AG09319 (cell line): ENCODE measurements at places on chromosomes 1 and 21.
A peak's percentile ranks its signal among the peaks of the same experiment; 100 is the strongest.

GRCh38 chr21:45033791-45034555, 40.4 kb upstream of the ADARB1 start:
- DNase-seq: peak; percentile 51

DNA sequence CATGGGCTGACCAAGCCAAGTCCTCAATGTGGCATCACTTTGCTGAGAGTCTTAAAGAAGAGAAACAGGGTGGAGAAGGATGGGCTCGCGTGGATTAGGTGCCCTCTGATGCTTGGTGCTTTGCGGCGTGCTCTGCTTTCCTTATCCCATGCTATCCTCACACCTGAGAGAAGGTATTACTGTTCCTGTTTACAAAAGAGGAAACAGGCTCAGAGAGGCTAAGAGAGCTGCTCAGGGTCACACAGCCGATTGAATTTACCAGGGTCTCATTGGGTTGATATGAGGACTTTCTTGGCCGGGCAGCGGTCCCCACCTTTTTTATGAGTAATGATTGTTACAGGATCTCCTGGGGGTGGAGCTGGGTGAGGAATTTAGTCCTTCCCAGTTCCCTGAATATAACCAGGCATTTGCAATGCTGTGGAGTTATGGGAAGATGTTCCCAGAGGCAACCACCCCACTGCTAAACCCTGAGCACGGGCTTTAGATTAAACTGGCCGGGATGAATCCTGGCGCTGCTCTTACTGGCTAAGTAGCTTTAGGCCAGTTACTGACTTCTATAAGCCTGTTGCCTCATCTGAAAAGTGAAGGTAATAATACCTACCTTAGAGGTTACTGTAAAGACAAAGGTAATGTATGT, 4.5 kb downstream of the ASCL5 start:
- no peak for DNase-seq

GRCh38 chr1:210663730-210664573, 335.2 kb downstream of the HHAT start:
- no peak for DNase-seq

DNA sequence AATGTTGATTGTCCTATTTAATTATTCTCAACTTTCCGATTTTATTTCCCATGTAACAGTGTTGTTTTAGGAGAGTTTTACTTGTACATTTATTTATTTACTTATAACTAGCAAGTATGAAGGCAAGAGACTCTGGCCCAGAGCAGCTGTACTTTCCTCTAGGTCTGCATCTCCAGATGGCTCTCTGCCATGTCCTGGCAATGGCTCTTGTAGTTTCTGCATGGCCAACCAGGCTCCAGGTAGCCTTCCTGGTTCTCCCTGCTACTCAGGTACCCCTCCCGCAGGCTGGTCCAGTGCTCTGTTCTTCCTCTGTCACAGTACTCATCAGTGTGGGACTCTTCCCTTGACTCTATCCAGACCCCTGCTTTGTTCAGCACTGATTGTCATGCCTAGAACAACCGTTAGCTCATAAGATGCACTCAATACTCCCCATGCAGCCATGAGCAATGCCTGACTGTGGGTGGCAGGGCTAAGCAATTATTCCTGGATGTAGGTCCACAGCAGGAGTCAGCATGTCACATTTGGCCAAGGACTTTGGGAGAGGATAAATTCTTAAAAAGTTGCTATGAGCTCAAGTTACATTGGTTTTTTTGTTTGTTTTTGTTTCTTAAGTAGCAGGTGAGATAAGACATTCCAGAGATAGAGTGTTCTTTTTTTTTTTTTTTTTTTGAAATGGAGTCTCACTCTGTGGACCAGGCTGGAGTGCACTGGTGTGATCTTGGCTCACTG, 10.9 kb upstream of the IL20 start:
- DNase-seq: no peak

DNA sequence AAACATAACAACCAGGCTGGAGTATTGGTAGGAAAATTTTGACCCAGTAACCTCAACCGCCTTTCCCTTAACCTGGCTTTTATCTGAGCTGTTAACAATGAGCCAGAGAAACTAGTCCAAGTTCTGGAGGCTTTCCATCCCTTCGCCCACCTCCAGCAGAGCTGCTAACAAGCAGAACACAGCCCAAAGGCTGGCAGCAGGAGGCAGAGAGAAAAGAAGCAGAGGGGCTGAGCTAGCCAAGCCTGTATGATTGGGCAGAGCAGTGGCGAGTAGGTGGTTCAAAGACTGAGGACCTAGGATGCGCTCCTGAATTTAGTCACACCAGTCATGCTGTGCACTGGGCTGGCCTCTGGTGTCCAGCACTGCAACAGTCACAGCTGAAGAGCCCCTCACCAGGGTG, 123.0 kb downstream of the TNR start:
- no peak for DNase-seq

GRCh38 chr1:54742282-54742681, 22.0 kb downstream of the PARS2 start:
- DNase-seq: no peak

DNA sequence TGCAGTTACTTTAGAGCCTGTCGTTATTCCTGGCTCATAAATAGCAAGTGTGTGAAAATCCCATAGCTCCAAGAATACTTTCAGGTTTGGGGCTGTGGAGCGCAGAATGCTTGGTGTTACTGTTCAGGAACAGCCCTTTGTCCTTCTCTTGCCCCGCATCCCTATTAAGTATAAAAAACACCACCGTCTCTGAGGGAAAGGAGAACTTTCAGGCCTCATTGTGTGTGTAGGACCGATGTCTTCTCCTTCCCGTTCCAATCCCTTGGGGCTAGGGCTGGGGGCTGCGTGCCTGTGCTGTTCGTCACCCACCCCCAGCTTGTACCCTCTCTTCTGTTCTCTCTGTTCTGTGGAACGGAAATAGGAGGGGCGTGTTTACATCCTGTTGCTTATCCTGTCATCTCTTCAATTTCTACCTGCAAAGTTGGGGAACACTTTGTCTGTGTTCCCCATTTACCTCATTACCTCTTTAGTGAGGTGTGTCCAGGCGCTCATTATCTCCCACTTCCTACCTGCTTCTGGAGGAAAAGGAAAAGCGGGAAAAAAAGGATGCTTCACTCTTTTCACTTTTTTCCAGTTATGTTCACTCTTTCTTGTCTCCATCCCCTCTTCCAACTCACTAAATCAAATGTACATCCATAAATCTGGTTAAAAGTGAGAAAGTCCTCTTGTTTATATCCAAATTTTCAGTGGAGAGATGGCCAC, 788 bp upstream of the TXNIP start:
- DNase-seq: no peak

DNA sequence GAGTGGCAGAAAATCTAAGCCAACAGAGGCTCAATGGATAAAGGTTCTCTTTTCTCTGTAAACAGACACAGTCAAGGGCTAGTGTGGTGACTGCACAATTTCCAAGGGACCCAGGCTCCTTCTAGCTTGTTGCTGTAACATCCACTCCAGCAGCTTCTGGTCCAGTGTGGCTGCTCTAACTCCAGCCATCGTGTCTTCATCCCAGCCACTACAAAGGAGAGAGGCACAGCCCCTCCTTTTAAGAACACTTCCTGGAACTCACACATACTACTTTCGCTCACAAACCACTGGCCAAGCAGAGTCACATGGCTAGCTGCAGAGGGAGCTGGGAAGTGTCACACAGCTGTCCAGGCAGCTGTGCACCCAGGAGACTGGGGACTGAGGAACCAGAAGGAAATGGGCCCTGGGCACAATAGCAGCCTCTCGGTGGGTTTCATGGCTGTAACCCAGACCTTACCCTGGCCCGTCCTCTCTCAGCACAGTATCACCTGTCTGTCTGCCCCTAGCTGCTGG, 188.6 kb upstream of the VAMP3 start:
- DNase-seq: no peak

GRCh38 chr1:159960721-159961381, 6.8 kb upstream of the SLAMF9 start:
- DNase-seq: peak; percentile 88

DNA sequence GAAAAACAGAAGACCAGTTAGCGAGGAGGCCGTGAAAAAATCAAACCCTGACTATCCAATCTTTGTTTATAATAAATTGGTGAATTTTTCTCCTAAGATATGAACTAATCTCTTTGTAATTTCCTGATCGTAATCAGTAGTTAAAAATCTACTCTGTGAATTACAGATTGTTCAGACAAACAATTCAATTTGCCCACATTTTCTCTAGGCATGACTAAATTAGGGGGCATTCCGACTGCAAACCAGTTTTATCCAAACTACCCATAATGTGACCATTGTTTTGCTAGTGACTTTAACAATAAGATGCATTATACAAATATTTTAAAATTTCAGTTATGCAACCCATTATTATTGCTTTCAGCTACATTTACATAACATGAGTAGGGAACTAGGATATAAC, 546.9 kb upstream of the ADAMTS5 start:
- no peak for DNase-seq

- DNase-seq: no peak
These were observed 44.5 kb upstream of the DISP3 start for GRCh38 chr1:11434501-11434900.

DNA sequence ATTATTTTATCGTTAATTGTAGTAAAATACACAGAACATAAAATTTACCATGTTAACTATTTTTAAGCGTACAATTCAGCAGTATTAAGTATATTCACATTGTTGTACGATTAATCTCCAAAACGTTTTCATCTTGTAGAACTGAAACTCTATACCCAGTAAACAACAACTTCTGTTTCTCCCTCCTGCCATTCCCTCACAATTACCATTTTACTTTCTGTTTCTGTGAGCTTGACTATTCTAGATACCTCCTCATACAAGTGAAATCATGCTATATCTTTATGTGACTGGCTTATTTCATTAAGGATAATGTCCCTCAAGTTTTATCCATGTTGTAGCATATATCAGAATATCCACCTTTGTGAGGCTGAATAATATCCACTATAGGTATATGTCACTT, 156.8 kb downstream of the ST6GALNAC3 start:
- no peak for DNase-seq

- DNase-seq: no peak
These were observed 21.6 kb upstream of the KCNA2 start for GRCh38 chr1:110627764-110628163.

- no peak for DNase-seq
These were observed 201.0 kb upstream of the PTBP2 start for GRCh38 chr1:96520579-96520947.

GRCh38 chr1:50989694-50990093, 19.6 kb downstream of the CDKN2C start:
- DNase-seq: no peak

- peak; percentile 38 for DNase-seq
These were observed at the start of gene PRELP for GRCh38 chr1:203475012-203475981. PRELP (plus strand) TSS chr1:203475806; CDS start chr1:203483185, 7,379 bp downstream.

DNA sequence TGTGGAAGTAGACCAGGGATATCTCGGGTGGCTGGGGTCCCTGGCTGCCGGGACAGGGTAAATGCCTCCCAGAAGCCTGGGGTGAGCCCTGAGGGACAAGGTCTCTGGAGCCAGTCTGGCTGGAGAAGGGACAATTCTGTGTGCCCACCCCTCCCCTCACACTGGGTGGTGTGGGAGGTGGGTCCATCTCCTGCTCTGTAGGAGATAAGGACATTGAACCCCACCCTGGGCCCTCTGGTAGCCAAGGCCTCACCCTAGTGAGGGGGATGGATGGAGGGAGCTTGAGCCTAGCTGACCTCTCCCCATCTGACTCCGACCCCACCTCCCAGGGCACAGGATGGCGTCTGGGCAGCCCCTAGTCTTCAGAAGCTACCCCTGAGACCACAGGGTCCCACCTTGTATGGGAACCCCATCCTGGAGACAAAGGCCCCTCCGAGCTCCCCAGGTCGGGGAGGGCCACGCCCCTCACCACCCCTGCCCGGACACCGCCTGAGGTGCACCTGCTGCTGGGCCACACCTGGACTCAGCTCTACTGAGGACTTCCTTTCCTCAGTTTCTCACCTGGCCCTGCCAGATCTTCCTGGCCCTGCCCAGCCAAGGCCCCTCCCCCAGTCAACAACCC, 4.3 kb downstream of the AGRN start:
- DNase-seq: no peak

DNA sequence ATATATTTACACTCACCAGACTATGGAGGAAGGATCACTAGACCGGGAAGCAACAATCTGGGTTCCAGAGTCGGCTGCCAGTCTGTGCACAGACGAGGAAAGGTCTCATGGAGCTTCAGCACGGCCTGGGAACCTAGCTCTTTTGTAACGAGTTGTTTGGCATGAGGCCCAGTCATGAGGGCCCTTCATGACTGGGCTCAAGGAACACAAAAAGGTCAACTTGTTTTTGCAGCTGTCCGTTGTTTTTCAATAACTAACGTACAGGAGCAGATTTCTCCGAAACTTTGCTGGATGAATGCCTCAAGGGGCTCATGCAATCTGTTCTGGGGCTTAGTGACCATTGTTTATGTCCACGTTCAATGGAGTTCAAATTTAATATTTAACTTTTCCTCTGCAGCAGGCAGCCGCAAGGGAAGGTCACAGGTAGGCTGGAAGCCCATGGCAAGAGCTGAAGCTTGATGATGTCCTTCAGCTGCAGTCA, 5.9 kb upstream of the STUM start:
- DNase-seq: no peak

DNA sequence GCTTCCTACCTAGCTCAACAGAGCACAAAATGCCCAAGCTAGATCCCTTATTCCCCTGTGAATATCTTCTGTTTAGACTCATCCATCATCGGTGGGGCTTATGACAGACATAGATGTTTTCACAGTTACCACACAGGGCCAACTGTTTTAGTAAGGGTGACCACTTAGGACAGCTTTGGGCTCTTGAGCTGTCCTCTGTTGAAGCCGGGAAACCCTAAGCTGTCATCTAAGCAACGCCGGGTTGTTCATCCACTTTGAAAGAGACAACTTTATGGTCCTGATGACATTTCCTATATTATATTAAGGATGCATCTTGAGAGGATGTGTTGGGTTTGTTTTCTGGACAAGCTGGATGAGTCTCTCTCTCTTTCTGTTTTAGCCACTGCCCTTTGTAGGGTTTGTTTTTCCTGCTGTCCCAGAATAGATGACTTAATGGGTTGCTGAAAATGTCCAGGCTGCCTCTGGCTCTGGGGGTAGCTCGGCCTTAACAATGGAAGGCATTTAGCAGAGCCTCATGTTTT, 110.5 kb upstream of the UBE2U start:
- DNase-seq: no peak

- DNase-seq: no peak
These were observed 75.7 kb downstream of the ARHGEF10L start for GRCh38 chr1:17615157-17615556.

GRCh38 chr1:216937491-216937890, 214.3 kb upstream of the ESRRG start:
- DNase-seq: no peak
